Cortex of kidney (tissue), 1 donor: ENCODE measurements at places on chromosomes 4 and X.

GRCh38 chrX:578531-578930 is 52.1 kb upstream of the SHOX start:
- DNase-seq = no peak

DNA sequence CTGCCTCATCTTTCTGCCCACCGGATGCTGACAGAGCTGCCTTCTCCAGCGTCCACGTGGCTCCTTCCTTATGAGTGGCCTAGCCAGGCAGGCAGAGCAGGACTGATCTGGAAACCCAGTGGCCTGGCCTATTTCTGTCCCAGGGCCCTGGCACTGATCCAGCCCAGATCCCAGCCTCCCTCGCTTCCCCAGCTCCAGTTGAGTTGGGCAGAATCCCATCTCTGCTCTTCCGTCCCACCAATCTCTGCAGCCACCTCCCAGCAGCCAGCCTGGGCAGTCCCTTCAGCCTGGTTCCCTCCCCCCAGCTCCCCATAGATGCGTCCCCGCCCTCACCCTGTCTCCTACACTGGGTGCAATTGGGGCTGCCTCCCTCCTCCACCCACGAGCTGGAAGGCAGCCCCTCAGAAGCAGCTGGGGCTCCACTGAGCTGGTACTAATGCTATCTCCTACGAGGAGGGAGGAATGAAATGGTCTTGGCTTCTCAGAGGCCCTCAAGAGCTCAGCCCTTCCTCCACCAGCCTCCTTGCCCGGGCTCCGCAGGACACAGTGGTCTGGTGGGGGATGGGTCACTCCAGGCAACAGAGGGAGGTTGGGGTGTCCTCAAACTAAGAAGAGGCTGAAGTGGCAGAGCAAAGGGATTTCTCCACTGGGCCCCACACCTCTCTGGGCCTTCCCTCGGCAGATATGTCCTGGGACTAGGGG is 94.2 kb downstream of the PJA1 start:
- no peak for DNase-seq

- no peak for DNase-seq
These were observed 167.4 kb upstream of the FAM47A start for GRCh38 chrX:34299451-34299967.

- no peak for DNase-seq
These were observed 461.4 kb downstream of the NAF1 start for GRCh38 chr4:162705130-162705803.

DNA sequence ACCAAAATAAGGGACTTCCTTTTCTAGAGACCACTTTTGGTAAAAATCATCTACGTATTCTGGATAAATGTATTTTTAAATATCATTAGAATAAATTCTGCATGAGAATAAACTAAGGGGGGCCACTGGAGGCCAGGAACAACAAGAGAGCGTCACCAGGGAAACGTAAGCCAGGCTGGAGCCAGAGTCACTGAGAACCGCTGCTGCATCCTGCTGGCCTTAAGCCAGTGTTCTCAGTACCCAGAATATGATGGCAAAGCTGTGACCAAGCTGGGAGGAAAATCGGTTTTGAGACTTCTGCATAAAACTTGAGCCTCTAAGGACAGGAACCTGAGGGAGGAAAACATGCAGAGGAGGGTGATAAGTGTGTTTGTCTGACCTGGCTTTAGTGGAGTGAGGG is 63.0 kb upstream of the FAM9A start:
- no peak for DNase-seq

- no peak for DNase-seq
These were observed 55.6 kb upstream of the SPP1 start for GRCh38 chr4:87919941-87920340.

DNA sequence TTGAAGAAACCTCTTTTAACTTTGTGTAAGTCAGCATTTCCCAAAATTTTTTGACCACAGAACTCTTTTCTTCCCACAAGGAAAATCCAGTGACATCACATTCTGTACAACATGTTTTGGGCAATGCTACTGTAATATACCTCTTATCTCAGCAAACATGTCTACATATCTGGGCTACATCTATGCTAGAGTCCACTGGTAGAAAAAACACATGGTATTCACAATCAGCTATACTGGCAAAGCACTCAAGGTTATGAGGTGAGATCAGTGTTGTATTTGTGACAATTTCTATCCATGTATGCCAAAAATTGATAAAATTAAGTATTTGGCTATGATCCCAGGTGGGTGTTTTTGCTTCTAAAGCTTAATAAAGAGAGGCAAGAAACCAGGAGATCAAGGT is 98.0 kb downstream of the ATP11C start:
- no peak for DNase-seq

DNA sequence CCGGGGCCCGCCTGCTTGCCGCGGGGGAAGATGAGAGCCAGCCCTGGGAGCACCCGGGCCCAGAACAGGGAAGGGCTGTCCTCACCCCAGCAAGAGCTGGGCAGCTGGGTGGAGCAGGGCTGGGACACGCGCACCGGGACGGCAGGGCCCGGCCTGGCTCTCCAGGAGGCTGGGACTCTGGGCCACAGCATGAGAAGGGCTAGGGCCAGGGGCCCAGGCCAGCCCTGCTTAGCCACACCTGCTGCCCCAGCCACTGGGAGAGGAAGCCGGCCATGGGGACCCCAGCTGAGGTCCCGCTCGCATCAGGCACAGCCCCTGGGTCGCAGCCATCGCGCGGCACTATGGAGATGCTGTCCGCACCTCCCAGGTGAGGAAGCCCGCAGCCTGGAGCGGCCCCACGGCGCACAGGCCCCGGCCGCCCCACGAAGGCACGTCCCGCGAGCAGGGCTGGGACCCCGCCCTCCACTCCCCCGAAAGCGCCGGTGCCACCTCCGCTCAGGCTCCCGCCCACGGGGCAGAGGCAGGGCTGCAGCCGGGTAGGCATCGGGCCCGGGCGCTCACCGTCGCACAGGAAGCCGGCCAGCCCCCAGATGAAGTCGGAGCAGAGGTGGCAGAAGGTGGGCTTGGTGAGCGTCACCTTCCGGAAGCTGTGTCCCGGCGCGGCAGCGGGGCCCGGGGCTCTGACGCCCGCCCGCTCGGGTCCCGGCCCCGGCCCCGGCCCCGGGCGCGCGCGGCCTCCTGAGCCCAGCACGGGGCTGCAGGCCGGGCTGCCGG is 531 bp downstream of the DGKQ start:
- DNase-seq = no peak

DNA sequence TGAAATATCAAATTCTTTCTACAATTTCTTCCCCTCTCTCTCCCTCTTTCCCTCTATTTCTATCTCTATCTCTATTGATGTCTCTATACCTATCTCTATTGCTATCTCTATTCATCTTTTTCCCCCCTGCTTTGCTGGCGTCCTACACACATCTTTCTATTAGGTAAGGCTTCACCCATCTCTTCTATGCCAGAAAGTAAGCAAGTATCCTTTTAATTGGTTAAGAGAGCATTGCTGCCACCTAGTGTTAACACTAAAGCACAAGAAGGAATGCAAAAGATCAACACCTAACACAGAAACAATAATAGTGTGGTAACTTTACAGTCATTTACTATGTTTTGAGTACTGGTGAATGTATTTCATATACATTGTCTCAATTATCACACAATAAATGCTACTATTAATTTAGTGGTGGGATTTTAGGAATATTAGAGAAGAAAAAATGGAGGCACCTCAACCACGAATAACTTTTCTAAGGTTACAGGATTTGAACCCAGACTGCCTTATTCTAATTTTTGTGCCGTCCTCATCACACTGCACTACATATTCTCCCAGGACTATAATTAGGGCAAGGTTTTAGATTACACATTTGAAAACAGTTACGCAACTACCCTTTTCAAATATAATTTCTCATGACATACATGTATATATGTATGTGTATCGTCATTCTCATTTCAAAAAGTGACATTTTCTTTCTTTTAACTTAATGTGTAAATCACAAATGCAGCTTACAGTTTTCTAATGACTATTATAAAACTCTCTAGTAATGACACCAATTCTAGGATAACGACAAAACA is 3.7 kb upstream of the C4orf36 start:
- no peak for DNase-seq

DNA sequence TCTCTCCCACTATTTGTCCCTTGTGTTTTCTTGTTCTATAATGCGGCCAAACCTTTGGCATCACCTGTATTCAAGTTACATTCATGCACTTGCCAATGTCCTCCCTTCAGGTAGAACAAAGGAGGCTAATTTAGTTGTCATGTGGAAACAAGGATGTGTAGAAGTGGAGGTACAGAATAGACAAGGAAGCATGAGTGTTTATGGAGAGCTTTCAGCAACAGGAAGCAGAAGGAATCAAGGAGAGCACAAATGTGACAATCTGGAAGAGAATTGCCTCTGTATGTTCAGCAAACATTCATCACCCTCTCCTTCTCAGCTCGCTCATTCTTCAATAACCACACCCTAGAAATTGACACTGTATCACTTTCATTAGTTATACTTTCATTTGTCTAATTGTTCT is 103.4 kb downstream of the SLC7A11 start:
- no peak for DNase-seq

DNA sequence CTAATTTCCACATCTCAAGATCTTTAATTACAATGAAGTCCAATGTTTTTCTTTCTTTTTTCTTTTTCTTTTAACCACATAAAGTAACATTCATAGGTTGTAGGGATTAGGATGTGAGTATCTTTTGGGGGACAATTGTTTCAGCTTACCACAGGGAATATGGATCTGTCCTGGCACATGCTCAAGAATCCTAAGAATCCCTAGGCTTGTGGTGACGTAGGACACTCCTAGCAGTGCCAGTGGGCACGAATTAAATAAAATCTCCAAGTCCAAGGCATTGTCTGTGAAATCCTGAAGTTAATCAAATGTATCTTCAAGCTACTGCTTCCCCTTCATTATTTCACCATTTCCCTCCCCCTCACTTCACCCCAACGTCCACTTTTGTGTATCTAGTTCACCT is 2.6 kb upstream of the LAS1L start:
- DNase-seq = no peak

DNA sequence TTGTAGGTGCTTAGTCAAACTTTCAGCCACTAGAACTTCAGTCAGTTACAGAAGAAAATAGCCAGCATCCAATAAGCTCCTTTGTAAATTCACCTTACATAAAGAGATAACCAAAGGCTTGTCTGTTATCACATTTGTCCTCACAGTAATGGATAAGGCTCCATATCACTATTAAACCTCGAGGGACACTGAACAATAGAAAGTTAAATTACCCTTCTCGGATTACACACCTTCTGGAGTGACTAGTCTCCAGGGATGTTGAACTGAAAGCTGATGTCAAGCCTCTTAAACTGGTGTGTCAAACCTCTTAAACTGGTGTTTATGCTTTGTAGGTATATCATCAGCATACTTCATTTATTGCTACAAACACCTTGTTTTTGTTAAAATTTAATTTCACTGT is 639.0 kb downstream of the CENPC start:
- no peak for DNase-seq

- no peak for DNase-seq
These were observed 566.3 kb downstream of the IL15 start for GRCh38 chr4:142202404-142203332.

- no peak for DNase-seq
These were observed 24.0 kb downstream of the INTS6L start for GRCh38 chrX:135544338-135544948.

- no peak for DNase-seq
These were observed 105.9 kb downstream of the CT47B1 start for GRCh38 chrX:120769576-120770341.

DNA sequence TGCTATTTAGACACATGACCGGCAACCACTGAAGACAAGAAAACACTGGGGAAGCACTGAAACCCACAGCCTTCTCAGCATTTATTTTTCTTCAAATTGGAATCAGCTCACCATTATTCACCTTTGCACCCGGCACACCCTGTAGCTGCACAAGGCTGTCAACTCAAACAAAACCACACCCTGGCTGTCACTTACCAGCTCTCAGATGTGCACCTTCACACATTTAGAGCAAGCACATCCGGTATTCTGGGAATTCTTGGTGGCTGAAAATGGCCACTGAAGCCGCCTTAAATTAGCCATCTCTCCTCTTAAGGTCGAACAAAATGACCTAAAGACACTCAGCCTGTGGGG is 5.9 kb downstream of the ZFYVE28 start:
- DNase-seq = no peak
